ENCODE measurements at places on chromosomes 12 and 14. TPM values are rescaled to one million over a fixed set of nuclear protein-coding genes. Genes with fewer than 3 reads are reported as not detected.

ATL1 gene
- polyA plus RNA-seq, result 38.7 TPM

P2RX2 gene
- not detected for polyA plus RNA-seq

FAM186B gene
- 0.15 TPM for polyA plus RNA-seq

PCNX4 gene
- 30.0 TPM for polyA plus RNA-seq

EVL gene
- 261 TPM for polyA plus RNA-seq

ACSM4 gene
- not detected for polyA plus RNA-seq

KRT80 gene
- polyA plus RNA-seq, result 2.0 TPM

B4GALNT1 gene
- polyA plus RNA-seq, result 42.2 TPM

LIN7A gene
- 10.4 TPM for polyA plus RNA-seq

BIN2 gene
- 1.3 TPM for polyA plus RNA-seq

SOX5 gene
- 2.7 TPM for polyA plus RNA-seq

KCNA1 gene
- polyA plus RNA-seq, result 62.6 TPM

DPPA3 gene
- polyA plus RNA-seq, result not detected

ASIC1 gene
- 13.8 TPM for polyA plus RNA-seq

NFE2 gene
- polyA plus RNA-seq, result 0.83 TPM

ZFC3H1 gene
- 2.5 TPM for polyA plus RNA-seq

GARIN6 gene
- polyA plus RNA-seq, result not detected

C14orf132 gene
- 69.2 TPM for polyA plus RNA-seq

KRT71 gene
- not detected for polyA plus RNA-seq

GPR162 gene
- 59.9 TPM for polyA plus RNA-seq

CRY1 gene
- polyA plus RNA-seq, result 19.3 TPM

SLCO1A2 gene
- 8.1 TPM for polyA plus RNA-seq

TAS2R30 gene
- not detected for polyA plus RNA-seq

AKAP5 gene
- 1.5 TPM for polyA plus RNA-seq

SLC25A47 gene
- polyA plus RNA-seq, result 0.27 TPM

GALNT16 gene
- 16.2 TPM for polyA plus RNA-seq

ACTN1 gene
- 84.2 TPM for polyA plus RNA-seq

PCBP2 gene
- 1,093 TPM for polyA plus RNA-seq

MORN3 gene
- 7.6 TPM for polyA plus RNA-seq

POU6F1 gene
- polyA plus RNA-seq, result 21.8 TPM

FKBP11 gene
- 2.8 TPM for polyA plus RNA-seq

CACNA2D4 gene
- polyA plus RNA-seq, result not detected

UNC79 gene
- polyA plus RNA-seq, result 9.3 TPM

SLCO1B1 gene
- not detected for polyA plus RNA-seq

RNASE3 gene
- polyA plus RNA-seq, result not detected

RNF212B gene
- polyA plus RNA-seq, result not detected

GPR68 gene
- 3.0 TPM for polyA plus RNA-seq

GPR65 gene
- polyA plus RNA-seq, result 0.07 TPM

HOXC10 gene
- polyA plus RNA-seq, result not detected

MMAB gene
- 62.8 TPM for polyA plus RNA-seq

SPIC gene
- polyA plus RNA-seq, result not detected

CNTN1 gene
- 19.5 TPM for polyA plus RNA-seq

RBP5 gene
- 0.80 TPM for polyA plus RNA-seq

SIX4 gene
- 4.9 TPM for polyA plus RNA-seq

LRRC43 gene
- polyA plus RNA-seq, result 1.7 TPM

AVPR1A gene
- 0.14 TPM for polyA plus RNA-seq

IAPP gene
- polyA plus RNA-seq, result not detected

FBLN5 gene
- 10.2 TPM for polyA plus RNA-seq

PTGES3 gene
- polyA plus RNA-seq, result 239 TPM

GLT8D2 gene
- 0.95 TPM for polyA plus RNA-seq

RHNO1 gene
- polyA plus RNA-seq, result 27.1 TPM

SLC48A1 gene
- polyA plus RNA-seq, result 77.4 TPM

C12orf54 gene
- not detected for polyA plus RNA-seq

Data from brain (organoid and tissue), 16 donors.